Temporal lobe (tissue), 4 donors: ENCODE measurements at places on chromosomes 13 and 19. TPM values are rescaled to one million over a fixed set of nuclear protein-coding genes. Genes with fewer than 3 reads are reported as not detected.

Gene WDR88
- not detected for total RNA-seq

Gene ZNF30
- 7.9 TPM for total RNA-seq

Gene DEDD2
- total RNA-seq, result 15.0 TPM

Gene OR10H1
- not detected for total RNA-seq

Gene VSTM2B
- 15.5 TPM for total RNA-seq

Gene CD79A
- total RNA-seq, result not detected

Gene NOVA2
- total RNA-seq, result 19.7 TPM
